ENCODE measurements at places on chromosomes 13 and 19.

DNA sequence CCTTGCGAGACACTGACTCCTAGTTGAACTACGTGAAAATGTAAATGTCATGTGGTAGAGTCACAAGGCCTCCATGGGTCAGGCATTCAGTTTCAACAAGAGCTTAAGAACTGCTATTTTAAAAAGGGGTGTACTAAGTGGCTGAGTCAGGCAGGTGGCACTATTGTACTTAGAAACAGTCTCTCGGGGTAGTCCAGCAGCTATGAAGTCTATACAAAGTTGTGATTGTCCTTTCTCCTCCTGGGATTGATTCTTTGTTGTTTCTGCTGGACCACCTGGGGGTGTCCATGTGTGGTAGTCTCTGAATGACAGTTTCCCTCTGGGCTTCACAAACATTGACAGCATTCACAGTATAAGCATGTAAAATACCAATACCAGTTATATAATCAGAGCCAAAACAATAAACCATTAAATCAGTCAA is 33.0 kb downstream of the UGGT2 start:
- DNase-seq = peak; percentile 88

GRCh38 chr13:104616990-104617389 is 1550.8 kb upstream of the SLC10A2 start:
- no peak for DNase-seq

DNA sequence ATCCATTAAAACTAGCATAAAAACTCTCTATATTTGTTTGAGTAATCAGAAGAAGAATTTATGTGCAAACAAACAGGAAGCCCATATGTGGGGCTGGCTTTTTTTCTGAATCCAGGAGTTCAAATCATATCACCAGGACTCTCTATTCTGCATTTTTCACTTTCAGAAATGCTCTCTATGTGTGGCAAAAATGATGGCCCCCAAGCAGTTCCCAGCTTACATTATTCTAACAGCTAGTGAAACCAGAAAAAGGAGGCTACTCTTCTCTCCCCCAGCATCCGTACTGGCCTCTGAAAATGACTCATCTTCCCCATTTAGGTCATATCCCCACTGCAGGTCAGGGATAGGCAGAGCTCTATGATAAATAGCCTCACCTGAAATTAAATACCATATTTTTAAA is 20.4 kb downstream of the RBM26 start:
- DNase-seq = no peak

- no peak for DNase-seq
Measured at GRCh38 chr13:73040968-73041596, 17.7 kb upstream of the KLF5 start.

GRCh38 chr13:79435561-79435990 is 29.5 kb upstream of the RBM26 start:
- no peak for DNase-seq

DNA sequence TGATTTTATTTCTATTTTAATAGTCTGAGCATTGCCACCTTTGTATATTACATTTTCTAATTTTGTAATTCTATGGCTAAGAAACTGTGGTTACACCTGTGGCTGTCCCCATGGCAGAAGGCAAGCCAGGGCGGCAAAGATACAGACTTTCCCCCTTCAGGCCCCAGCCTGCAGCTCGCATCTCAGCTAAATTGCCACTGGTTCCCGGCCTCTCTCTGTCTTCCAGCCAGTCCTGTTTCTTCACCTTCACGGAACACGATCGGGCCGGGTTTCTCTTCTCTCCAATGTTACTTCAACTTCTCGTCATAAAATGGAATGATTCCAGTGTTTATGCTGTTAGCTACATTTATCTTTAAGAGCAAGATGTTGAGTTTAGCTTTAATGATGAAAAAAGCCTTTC is 124.5 kb upstream of the ZNF507 start:
- DNase-seq = no peak

DNA sequence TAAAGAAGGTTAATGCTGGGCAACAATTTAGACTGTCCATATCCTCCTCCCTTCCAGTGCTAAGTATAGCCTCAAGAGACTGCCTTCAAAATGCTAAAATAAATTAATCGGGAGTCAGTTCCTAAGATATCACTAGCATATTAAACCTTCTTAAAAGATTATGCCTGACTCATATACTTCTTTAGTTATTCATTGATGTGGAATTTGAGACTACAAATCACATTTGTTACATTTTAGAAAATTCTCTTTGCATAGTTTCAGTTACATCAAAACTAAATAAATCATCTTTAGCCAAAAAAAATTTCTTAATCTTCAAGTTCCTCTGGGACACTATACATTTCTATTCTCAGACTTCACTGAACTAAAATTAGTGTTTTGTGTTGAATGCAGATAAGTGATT is 769.1 kb downstream of the PCDH9 start:
- no peak for DNase-seq

- no peak for DNase-seq
Measured at GRCh38 chr13:30396434-30397075, 25.7 kb upstream of the UBE2L5 start.

GRCh38 chr13:101331731-101332130 is 84.6 kb downstream of the NALCN start:
- no peak for DNase-seq

GRCh38 chr19:5914358-5914774 is 312 bp downstream of the CAPS start:
- no peak for DNase-seq

GRCh38 chr13:27631156-27631555 is 9.5 kb downstream of the POLR1D start:
- no peak for DNase-seq

DNA sequence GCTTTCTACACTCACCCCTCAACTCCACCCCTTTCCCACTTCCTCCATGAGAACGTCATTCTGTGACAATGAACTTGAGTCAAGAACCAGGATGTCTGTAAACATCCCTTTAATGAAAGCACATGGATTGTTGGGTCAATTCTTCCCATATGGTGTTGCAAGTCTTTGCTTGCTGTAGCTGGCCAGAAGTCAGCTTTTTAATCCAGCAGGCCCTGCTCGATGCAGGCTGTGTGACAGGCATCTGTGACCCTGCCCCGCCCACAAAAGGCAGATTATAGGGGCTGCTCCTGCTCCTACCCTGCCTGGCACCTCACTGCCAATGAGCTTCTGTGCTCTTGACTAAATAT is 78.0 kb downstream of the STARD13 start:
- DNase-seq = no peak

- DNase-seq = peak; percentile 81
Measured at GRCh38 chr19:3062165-3063105, at the start of gene TLE5. TSS of gene TLE5 (minus strand) at chr19:3062495. CDS start at chr19:3062200, 295 bp downstream.

GRCh38 chr13:35501661-35502235 is 25.3 kb upstream of the MAB21L1 start:
- DNase-seq = peak; percentile 4

- DNase-seq = no peak
Measured at GRCh38 chr19:45917421-45918091, 3.0 kb upstream of the NANOS2 start.

GRCh38 chr13:38624822-38625221 is 62.1 kb upstream of the FREM2 start:
- no peak for DNase-seq

DNA sequence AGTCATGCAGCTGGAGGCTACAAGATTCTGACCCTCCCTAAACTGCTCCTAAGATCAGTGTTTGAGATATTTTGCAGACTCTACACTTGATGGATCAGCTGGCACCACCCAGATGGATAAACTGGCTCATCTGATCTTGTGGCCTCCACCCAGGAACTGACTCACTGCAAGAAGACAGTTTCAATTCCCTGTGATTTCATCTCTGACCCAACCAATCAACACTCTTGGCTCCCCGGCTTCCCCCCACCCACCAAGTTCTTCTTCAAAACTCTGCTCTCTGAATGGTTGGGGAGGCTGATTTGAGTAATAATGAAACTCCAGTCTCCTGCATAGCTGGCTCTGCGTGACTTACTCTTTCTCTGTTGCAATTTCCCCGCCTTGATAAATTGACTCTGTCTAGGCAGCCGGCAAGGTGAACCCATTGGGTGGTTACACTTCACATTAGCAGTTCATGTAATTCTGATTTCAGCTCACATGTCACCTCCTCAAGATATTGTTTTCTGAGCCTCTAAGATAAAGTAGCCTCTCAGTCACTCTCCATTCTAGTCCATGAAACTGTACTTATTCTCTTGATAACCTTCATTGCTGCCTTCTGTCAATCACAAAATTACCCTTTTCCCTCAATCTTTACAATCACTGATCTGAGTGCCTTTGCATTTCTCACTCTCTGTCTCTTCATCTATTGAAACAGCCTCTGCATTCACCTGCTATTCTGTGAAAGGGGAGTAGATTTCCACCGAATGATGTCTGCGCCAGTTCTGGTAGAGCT is 9.9 kb upstream of the FPR3 start:
- no peak for DNase-seq

GRCh38 chr13:47310401-47310800 is 413.5 kb upstream of the HTR2A start:
- peak; percentile 2 for DNase-seq

DNA sequence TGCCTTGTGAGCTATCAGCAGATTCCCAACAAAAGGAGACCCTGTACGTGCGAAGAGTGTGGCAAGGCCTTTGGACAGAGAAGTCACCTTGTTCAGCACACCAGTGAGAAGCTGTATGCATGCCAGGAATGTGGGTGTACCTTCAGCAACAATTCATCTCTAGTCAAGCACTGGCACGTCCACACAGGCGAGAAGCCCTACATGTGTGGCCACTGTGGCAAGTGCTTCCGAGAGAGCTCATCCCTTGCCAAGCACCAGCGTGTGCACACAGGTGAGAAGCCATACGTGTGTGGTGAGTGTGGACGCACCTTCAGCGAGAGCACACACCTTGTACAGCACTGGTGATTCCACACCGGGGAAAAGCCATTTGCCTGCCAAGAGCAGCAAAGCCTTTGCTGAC is 7.6 kb upstream of the ZSCAN22 start:
- no peak for DNase-seq

DNA sequence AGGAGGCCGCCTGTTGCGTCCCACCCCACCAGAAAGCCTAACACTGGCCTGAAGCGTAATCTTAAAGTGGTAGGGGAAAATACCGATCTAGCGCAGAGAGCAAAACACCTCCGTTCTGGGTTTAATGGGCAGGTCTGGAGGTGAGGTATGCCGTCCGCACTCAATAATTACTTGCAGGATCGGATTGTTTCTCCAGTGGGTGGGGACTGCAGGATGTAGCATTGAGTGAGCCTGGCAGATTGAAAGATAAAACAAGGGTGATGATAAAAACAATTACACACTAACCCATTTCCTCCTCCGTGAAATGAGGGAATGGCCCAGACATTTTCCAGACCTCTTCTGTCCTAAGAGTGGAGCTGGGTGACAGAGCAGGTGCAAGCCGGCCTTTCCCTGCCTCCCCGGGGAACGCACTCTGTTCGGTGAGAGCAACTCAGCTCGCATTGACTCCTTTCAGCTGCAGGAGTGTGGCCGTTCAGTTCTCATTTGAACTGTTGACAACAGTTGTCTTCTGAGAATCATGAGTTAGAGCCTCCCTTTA is 110.2 kb upstream of the DOCK9 start:
- peak; percentile 96 for DNase-seq

- no peak for DNase-seq
Measured at GRCh38 chr19:18975011-18975410, 34.0 kb upstream of the HOMER3 start.

- no peak for DNase-seq
Measured at GRCh38 chr19:33863436-33863835, 66.8 kb downstream of the KCTD15 start.

DNA sequence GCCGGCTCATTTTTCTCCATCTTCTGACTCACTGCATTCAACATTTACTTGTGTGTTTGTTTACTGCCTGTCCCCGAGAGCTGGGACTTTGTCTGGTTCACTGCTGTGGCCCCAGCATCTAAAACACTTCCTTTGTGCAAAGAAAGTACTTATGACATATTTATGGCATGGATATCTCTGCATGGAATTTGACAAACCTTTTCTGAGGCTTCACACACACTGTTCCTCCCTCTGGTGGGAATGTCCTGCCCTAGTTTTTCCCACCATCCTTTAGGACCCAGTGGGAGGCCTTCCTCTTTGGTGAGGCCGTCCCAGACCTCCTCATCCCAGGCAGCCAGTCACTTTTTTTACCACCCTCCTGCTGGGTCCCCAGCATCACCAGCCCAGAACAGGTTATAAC is 1.4 kb upstream of the SRRM5 start:
- no peak for DNase-seq

DNA sequence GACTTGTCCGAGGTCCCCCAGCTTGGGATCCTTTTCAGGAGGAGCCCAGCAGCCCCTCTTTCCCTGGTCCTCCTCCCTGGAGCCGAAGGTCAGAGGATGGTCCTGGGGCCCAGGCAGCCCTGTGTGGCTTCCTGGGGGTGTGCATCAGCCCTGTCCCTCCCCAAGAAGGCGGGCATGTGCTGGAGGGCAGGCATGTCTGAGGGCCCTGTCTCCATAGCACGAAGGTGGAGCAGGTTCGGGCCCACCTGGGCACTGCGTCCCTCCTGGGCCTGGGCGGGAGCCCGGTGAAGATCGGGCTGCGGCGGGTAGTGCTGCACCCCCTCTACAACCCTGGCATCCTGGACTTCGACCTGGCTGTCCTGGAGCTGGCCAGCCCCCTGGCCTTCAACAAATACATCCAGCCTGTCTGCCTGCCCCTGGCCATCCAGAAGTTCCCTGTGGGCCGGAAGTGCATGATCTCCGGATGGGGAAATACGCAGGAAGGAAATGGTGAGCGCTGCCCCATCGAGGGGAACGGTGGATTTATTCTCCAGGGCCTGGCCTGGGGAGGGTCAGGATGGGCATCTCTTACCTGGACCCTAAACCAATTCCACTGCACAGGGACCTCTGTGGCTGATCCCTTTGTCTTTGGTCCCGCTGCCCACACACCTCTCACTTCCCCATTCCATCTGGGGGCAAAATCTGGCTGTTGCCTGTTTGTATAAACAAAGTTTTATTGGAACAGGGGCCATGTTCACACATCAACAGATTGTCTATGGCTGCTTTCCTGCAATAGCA is 10.9 kb downstream of the TIMM13 start:
- no peak for DNase-seq

- no peak for DNase-seq
Measured at GRCh38 chr19:10339380-10339960, at the start of gene ICAM3. TSS of gene ICAM3 (minus strand) at chr19:10339624. CDS start at chr19:10339614, 10 bp downstream.

All from NCI-H1417 (cell line).